Renal cortical epithelial cell (primary cell): ENCODE measurements at places on chromosomes 2 and 18. TPM values are rescaled to one million over a fixed set of nuclear protein-coding genes. Genes with fewer than 3 reads are reported as not detected.

The DNAJC5G gene
- total RNA-seq: not detected in 2 replicates

The CWC22 gene
- total RNA-seq: 12.0 and 25.9 TPM in 2 replicates

The GALNT13 gene
- total RNA-seq: 0.40 and 0.52 TPM in 2 replicates

The NPHP1 gene
- total RNA-seq: 6.9 and 11.5 TPM in 2 replicates

The SETBP1 gene
- total RNA-seq: 2.1 and 17.9 TPM in 2 replicates

The KIF5C gene
- 0.69 and 2.1 TPM in 2 replicates for total RNA-seq

The TMEM131 gene
- total RNA-seq: 11.1 and 46.9 TPM in 2 replicates

The VSNL1 gene
- 0.05 TPM in 1 of 2 replicates, not detected in the other for total RNA-seq

The DCAF17 gene
- 25.0 and 29.2 TPM in 2 replicates for total RNA-seq

The ALK gene
- not detected in 2 replicates for total RNA-seq

The HSBP1L1 gene
- total RNA-seq: 13.1 and 20.1 TPM in 2 replicates

The HOXD4 gene
- 6.6 and 23.2 TPM in 2 replicates for total RNA-seq

The BMP10 gene
- total RNA-seq: not detected in 2 replicates

The TSPYL6 gene
- not detected in 2 replicates for total RNA-seq

The B3GNT7 gene
- 4.0 and 4.5 TPM in 2 replicates for total RNA-seq

The FSHR gene
- total RNA-seq: 0.05 TPM in 1 of 2 replicates, not detected in the other

The EFHD1 gene
- 7.5 and 26.9 TPM in 2 replicates for total RNA-seq
